ENCODE measurements at places on chromosomes 3 and 15. TPM values are rescaled to one million over a fixed set of nuclear protein-coding genes. Genes with fewer than 3 reads are reported as not detected.

The STAC gene
- total RNA-seq, result 3.7 TPM

The APOD gene
- total RNA-seq, result 1.6 TPM

The REC114 gene
- total RNA-seq, result not detected

The NLGN1 gene
- 0.39 TPM for total RNA-seq

GRCh38 chr3:70811880-70812279, 499.4 kb upstream of the MDFIC2 start:
- peak; percentile 76 for DNase-seq

DNA sequence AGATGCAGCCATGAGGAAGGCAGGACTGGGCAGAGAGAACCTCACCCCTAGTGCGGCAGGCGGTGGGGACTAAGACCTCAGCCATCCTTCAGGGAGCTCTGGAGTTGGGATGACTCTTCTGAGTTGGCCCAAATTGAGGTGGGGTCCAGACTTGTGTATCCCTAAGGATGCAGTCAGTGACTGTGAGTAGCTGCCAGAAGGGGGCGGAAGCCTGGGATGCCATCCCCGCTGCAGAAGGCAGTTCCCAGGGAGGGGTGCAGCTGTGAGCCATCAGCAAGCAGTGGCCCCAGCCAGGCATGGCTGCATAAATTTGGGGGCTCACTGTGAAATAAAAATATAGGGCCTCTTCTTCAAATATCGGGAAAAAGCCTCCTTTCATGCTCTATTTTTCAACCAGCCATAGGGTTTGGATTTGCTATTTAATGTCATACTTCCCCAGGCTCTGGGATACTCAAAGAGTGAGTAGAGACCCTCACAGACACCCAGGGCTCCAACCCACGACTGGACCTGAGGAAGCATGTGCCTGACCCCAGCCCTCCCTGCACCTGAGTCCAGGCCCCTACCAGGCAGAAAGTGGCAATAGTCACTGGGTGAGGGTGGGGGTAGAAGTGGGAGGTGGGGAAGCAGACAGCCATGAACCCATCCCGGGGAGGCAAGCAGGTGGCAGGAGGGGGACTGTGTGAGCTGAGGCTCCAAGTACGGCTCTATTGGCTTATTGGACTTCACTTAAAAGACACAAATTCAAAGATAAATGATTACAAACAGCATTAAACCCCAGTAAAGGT, 30.5 kb downstream of the GRK7 start:
- no peak for DNase-seq

- DNase-seq, result no peak
Observed at GRCh38 chr3:124401843-124402242, 328.4 kb upstream of the UMPS start.

- DNase-seq, result no peak
Observed at GRCh38 chr3:129967761-129968160, 6.8 kb upstream of the TRH start.

DNA sequence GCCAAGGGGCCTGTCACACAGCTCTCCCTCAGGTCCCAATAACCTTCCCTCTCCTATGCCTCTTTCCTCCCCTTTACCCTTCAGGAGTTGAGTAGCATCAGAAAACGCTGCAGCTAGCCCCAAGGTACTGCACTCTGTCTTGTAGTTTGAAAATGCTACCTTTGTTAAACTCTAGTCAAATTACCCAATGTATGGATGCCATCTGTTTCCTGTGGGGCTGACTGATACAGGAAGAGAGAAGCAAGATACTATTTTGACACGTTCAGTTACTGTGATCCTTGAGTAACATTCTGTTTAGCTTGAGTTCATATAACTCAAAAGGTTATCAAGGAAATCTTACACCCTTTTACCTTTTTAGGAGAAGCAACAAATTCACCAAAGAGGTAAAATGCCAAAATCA, 493.1 kb downstream of the FHIT start:
- DNase-seq, result no peak

- no peak for DNase-seq
Observed at GRCh38 chr3:45951946-45952345, 8.7 kb downstream of the CXCR6 start.

DNA sequence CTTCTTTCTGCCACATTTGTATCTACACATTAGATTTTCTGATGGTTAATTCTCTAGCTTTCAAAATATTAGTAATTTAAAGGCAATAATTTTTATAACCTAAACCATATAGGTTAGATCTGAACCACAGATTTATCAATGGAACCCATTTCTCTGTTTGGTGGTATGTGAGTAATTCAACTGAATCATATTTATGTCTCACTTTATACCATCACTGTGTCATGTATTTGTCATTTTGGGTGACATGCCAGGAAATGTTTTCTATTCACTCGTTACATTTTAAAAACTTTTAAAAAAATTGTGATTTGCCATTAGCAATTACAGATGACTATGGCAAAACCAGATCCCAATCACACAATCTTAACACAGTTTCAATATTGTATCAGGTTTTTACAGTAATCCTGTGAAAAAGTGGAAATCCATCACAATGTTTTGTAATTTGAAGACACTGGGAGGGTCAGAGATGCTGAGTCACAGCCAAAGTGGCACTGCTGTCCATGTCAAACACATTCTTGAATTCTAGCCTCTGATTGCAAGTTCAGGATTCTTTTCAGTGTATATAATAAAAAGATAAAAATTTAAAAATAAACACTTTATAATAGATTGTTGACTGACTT, 356.0 kb upstream of the RBMS3 start:
- peak; percentile 23 for DNase-seq

GRCh38 chr3:182713743-182714517, 79.4 kb upstream of the ATP11B start:
- peak; percentile 60 for DNase-seq

DNA sequence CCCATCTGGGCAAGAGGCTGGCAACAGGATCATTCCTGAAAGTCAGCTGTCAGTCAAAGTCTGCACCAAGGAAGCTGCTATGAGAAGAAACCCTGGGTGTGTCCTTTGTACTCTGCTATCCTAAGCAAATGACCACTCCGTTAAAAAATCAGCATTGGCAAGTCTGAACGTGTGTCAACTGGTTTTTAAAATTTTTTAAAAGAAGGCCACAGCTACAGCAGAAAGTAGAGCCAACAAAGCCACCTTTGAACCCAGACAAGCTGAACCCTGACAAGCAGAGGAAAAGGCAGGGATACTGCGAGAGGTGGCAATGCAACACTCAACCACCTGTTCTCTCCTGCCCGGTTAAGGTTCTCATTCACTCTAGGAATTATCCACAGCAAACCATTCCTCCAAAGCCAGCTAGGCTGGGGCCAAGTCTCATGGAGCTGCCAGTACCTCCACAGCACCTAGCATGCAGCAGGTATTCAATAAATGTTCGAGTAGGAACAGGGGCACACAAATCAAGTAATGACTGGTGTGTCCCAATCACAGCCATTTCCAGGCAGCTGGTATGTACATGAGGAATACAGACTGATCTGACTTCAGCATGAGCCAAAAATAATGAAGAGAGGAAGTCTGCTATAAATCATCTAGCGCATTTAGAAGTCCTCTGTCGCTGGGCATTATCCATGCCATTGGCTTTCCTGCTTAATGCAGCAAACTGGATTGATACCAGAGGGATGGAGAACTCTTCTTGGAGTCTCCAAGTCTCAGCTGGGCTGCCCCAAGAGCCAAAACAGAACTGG, 76.0 kb downstream of the ADCY5 start:
- no peak for DNase-seq

GRCh38 chr3:109863701-109864100, 526.4 kb upstream of the DPPA4 start:
- no peak for DNase-seq

All from RPMI7951 (cell line).